ENCODE measurements at places on chromosomes 6 and 20.

DNA sequence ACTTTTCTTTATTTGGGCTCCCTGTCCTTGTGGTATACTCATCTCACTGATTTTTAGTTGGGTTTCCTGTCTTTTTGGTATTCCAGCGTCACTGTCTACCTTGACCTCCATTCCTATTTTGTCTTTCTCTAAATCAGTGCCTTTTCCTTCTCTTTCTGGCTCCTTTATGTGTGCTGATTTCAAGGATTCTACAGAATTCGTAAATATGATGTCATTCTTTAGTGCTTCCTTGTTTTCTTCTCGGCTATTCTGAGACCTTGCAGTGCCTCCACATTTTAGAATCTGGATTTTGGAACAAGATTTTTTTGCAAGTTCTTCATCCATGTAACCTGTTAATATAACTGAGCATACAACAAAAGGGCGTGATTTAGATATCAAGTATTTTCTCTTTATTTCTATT lies 69.8 kb upstream of the NOTCH4 start:
- DNase-seq = no peak

GRCh38 chr6:164665328-164665727 lies 644.1 kb downstream of the C6orf118 start:
- DNase-seq = no peak

DNA sequence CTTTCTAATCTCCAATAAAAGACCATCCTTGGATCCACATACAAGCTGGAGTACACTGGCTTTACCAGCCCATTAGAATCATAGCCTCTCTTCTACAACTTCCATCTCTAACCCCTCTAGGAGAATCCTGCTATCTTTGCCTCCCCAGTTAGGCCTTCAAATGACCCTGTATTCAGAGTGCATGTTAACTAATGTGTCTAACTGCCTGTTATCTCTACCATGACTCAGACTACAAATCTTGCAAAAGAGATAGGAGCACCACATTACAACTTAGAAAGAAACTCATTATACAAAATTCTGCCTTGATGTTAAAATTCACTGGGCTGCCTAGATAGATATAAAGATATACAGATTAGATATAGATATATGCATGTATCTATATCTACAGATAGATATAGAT lies 28.2 kb downstream of the GPR63 start:
- no peak for DNase-seq

- DNase-seq = no peak
Measured at GRCh38 chr20:42435230-42435629, 754.5 kb downstream of the PTPRT start.

- DNase-seq = no peak
Measured at GRCh38 chr6:163427498-163428254, 13.2 kb downstream of the QKI start.

- no peak for DNase-seq
Measured at GRCh38 chr6:34246563-34247391, 2.0 kb downstream of the SMIM29 start.

GRCh38 chr6:116108836-116109235 lies 8.2 kb downstream of the NT5DC1 start:
- DNase-seq = no peak

GRCh38 chr6:116426551-116426950 lies 34.6 kb upstream of the CALHM6 start:
- DNase-seq = no peak

DNA sequence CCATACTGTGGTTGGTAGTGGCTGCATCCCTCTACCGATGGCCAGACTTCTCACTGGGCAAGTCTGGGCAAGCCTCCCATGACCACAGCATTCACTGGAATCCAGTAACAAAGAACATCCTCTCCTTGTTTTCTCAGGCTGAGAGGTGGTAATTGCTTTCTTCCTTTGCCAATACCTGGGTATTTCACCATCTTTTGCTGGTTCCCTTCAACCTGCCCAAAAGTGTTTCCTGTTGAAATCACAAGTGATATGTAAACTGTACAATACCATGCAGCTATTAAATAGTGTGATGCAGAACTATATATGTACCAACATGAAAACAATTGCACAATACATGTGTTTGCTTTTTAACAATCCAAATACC lies at the start of gene PTCHD4:
TSS of gene PTCHD4 (minus strand) at position 55 of the 364 bp plus-strand sequence. CDS start 42,240 bp downstream, outside the sequence.
- DNase-seq = no peak

GRCh38 chr6:28922821-28923317 lies 916 bp downstream of the TRIM27 start:
- DNase-seq = no peak
